ENCODE measurements at places on chromosomes 7 and 10.
A peak's percentile ranks its signal among the peaks of the same experiment; 100 is the strongest.

- peak; percentile 85 for DNase-seq
Observed at GRCh38 chr7:1961701-1962276, 271.0 kb downstream of the MAD1L1 start.

- DNase-seq: no peak
Observed at GRCh38 chr10:127983344-127984100, 76.6 kb downstream of the PTPRE start.

- no peak for DNase-seq
Observed at GRCh38 chr10:17668435-17669184, 24.7 kb downstream of the STAM start.

DNA sequence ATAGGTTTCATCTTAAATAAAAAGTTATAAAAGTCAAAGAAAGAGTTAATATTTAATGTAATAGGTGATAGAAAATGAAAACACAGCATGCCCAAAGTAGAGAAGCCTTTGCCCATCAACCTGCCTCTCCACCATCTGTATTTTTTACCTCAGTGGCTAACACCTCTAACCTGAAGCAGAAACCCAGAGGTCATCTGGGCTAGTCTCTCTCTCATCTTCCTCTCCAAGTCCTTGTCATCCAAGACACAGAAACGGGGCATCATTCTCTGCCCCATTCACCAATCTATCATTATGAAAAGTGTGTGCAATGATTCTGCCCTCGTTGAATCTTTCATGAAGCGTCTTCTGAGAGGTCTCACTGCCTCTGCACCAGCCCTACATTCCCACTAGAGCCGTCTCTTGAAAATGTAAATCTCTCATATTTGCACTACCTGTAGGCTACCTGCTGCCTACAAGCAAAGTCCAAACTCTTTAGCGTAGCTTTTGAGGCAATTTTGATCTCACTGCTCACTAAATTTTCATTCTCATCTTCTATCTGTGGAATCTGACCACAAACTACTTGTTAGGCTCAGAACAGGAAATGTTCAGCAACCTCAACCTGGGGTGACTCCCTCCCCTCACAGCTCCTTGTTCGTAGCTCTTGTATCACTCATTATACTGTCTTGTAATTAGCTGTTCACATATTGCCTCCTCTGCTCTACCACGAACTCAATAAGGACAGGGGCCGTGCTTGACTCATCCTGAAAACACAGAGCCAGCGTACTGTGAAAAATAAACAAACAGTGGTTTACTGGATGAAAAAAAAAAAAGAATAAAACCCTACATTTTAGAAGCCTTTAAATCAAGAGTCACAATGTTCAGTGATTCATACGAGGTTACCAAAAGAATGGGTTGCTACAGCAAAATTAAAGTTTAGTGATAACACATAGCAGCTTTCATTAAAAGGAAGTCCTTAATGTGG lies 83.1 kb downstream of the CTNNA3 start:
- no peak for DNase-seq

- no peak for DNase-seq
Observed at GRCh38 chr10:72952642-72953158, 1.9 kb downstream of the PLA2G12B start.

DNA sequence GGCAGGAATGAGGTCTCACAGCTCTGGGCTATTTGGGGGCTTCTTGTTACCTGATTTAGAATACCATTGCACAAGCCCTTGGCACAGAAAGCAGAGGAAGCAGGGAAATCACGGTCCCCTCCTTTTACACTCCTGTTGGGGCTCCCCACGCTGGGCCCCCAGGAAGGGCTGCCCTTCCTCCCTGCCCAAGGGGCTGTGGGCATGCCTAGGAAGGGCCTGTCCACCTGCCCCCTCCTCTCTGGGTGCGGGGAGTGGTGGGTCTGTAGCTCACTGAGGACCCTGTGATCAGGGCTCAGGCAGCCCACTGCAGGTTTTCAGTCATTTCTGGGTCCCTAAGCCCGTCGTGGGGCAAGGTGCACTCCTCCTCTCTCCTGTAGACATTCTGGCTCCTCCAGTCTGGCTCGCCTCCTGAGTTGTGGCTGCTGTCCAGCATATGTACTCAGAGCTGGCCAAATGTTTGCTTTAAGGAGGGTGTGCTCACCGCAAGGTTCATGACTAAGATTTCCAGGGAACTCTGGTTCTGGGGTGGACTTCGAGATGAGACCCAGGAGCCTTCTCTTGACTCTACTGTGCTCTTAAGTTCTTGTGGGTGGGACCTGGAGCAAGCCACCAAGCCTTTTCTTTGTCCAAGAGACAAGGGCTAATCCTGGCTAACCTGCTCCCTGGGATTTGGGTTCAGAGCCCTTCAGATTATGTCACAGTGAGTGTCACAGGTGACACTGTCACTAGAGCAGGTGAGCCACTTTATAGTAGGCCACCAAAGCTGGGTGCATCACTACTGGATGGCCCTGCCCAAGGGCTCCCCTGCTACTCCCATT lies 56.0 kb downstream of the TACR2 start:
- peak; percentile 71 for DNase-seq

GRCh38 chr10:64174666-64175255 lies 653.6 kb downstream of the REEP3 start:
- no peak for DNase-seq

- DNase-seq: no peak
Observed at GRCh38 chr7:152467225-152467624, 31.4 kb upstream of the KMT2C start.

DNA sequence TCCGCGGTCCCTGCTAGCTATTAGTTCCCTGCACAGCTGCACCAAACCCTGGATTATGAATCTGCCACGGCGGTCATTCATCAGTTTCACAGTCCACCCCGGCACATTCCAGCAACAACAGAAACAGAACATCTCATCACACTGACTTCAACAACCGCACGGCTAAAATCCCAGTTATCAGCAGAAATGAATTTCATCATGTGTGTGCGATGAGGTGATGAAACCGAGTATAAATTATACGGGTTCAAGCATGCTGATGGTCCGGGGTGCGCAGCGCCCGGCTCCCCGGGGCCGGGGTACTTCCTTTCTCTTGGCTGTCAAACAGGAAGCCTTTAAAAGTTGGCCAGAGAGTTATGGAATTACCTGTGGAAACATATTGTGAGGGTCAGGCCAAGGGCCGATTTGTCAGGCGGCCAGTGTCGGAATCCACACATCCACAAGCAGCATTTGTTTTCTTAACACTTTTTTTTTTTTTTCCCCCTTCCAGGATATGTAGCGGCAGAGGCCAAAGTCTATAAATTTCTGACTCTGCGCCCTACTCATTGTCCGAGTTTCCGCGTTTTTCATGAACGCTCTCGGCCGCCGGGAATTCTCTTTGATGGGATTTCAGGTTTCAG lies 420.9 kb upstream of the MGMT start:
- DNase-seq: no peak

DNA sequence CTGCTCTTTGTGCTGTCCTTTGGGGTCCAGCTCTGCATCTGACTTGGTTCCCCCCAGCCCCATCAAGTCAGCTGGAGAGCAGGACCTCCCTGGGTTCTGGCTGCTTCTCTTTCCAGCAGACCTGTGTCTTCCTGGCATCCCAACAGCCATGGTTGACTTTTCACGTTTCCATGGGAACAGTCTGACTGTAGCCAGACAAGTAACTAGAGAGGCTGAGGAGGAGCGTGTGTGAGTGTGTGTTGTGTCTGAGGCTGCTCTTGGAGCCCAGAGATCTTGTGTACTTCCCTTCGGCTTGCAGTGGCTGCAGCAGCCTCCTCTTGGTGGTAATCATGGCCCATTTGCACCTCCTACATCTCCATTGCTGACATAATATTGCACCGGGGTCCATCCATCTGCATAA lies 332.0 kb downstream of the RPS24 start:
- DNase-seq: no peak

GRCh38 chr7:24981171-24981951 lies 1.4 kb upstream of the OSBPL3 start:
- peak; percentile 60 for DNase-seq

GRCh38 chr10:1102416-1102815 lies 46.2 kb downstream of the WDR37 start:
- DNase-seq: no peak

DNA sequence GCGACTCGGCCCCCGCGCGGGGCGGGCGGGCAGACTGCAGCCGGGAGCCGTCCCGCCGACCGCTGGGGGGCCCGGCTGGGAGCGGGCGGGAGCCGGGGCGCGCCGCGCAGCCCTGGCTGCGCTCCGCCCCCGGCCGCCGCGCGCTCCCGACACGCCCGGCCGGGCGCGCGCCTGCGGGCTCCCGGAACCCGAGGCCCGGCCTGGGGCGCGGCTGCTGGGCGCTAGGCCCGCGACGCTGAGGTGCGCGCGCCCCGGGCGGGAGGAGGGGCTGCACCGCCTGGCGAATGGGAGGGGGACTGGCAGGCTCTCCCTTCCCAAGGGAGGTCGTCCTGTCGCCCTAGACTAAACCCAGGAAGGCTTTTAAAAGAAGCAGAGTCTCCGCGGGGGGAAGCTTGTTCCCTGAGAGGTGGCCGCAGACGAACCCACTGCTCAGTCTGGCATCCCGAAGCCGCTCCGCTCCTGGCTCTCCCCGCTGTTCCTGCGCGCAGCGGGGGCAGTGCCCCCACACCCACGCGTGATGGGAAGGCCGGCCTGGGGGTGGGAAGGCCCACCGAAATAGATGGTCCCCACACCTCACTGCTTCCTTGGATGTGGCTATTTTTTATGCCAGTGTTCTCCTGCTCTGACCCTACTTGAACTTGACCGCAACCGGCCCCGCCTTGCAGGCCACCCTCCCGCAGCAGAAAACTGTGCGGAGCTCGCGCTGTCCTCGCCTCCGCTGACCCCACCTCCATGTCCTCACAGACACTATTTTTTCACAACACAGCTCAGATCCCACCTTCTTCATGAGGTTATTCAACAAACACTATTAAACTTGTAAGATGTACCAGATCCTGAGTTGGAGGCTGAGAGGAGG lies at the start of gene VOPP1:
TSS of gene VOPP1 (minus strand) at position 125 of the 856 bp plus-strand sequence. CDS start 178 bp downstream, outside the sequence.
- DNase-seq: peak; percentile 74

- no peak for DNase-seq
Observed at GRCh38 chr10:132264306-132264950, 43.3 kb downstream of the STK32C start.

GRCh38 chr7:121169469-121169868 lies 159.3 kb upstream of the WNT16 start:
- DNase-seq: no peak

DNA sequence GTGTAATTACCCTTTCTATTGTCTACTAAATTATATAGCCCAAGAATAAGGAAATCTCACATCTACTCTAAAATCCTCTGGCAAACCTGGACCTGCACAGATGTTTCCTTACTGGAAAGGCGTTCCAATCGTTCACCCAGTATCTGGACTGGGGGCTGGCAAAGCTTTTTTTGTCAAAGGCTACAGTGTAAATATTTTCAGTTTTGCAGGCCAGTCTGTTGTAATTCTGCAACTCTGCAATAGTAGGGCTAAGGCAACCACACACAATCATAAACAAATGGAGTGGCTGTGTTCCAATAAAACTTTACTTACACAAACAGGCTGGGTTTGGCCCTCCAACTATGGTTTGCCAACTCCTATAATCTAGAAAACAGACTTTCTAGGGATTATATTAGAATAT lies 56.2 kb downstream of the GLI3 start:
- DNase-seq: no peak

DNA sequence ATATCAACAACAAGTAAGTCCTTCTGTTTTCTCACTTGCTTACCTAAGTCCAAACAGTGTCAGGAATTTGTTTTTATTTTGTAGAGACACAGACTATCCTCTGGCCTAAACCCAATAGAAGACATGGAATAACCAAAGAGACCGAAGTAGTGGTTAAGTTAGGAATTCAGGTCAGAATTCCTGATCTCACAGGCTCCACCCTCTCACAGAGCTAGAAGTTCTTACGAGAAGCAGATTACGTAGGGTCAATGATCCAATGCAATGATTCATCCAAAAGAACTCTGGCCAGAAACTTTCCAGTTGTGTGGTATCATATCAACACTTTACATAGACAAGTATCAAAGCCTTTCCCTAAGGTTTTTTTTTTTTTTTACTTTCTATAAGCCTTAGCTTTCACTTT lies 73.8 kb downstream of the IQUB start:
- no peak for DNase-seq

DNA sequence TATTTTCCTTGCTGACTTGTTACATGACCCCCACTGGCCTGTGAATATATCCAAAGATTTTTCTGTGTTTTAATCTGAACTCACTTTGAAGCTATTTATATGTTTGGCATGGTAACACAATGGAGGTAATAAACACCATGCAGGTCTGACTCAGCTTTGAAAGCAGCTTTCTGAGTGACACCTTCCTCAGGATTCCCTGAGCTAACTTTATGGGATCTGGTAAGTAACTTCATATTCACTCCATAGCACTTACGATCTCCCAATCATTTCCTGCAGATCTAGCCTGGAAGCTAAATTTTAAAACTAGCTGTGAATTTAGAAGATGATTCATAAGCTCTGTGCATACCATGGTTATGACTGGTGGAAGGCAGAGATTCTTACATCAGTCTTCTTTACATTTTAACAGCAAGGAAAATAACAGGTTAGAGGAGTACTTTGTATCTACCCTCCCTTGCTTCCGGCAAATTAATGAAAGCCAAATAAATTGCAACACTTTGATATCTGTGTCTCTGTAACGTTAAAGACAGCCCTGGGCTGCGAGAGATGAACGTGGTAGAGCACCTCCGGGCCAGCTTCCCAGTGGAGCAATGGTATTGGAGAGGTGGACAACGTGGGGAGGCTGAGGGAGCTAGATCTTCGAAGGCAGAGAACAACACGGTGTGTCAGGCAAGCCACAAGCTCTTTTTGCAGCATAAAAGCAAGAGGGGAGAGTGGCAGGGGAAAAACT lies 170.2 kb upstream of the KLF14 start:
- peak; percentile 85 for DNase-seq

GRCh38 chr10:3452173-3452626 lies 279.6 kb upstream of the PITRM1 start:
- peak; percentile 96 for DNase-seq

- no peak for DNase-seq
Observed at GRCh38 chr7:31763548-31763947, 76.5 kb downstream of the PPP1R17 start.

DNA sequence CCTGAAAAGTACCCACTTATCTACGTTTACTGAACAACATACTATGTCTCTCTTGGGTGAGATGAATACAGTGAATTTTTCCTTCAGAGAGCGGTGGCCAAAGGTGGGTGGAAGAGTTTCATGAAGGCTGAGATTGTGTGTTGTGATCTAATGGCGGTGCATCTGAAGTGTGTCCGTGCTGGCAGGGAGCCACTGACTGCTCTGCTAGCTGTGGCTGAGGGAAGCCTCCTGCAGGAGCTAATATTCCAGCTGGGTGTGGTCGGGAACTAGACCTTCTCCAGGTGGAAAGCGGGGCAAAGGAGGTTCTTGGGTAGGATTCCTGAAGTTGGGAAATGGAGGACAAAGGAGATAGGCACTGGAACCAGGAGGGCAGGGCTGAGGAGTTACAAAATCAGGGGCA lies 69.2 kb upstream of the GRB10 start:
- DNase-seq: no peak

- no peak for DNase-seq
Observed at GRCh38 chr7:73526896-73527821, 5.1 kb upstream of the BAZ1B start.

DNA sequence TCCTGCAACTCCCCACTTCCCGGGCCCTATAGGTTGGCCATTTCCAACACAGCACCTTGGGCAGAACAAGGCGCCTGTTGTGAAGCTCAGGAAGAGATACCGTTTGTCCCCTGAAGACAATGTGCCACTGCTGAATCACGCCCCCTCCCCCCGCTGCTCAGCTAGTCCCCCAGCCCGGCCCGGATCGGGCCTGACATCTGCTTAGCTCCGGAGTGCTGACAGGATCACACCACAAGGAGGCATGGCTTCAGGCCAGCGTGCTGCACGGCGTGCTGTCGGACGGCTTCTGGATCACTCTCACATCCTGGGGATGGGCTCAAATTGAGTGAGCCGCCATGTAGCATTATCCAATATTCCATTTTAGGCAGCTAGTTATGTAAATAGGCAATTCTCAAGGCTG lies 62.1 kb upstream of the EFCAB10 start:
- DNase-seq: peak; percentile 10

GRCh38 chr7:84258628-84259027 lies 64.0 kb upstream of the SEMA3A start:
- DNase-seq: peak; percentile 60
